ENCODE measurements at places on chromosomes 16 and 17.

DNA sequence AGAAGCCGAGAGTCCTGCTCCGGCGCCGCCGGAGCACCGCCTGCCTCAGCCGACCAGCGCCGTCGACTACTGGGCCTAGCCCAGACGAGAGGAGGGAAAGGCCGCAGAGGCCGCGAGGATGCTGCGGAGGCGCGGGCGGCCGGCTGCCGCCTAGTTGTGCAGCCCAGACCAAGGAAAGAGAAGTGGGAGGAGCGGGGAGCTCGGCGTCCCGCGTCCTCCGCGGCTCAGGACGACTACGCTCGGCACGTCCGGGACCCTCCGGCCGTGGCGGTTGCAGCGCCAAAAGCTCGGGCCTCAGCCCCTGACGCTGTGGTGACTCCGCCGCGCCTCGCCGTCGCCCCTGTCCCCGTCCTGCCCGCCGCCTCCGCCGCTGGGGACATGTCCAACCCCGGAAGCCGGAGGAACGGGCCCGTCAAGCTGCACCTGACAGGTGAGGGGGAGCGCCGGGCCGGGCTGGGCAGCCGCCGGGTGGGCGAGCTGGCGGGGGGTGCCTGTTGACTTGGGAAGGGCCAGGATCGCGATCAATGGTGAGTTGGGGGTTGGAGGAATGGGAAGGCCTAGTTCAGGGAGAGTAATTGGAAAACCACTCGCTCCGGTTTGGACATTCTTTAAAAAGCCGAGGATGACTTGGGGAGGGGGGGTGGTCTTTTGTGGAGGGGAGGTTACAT lies 37.7 kb downstream of the RNF135 start:
- peak; percentile 46 for DNase-seq

- no peak for DNase-seq
These were observed 67.4 kb upstream of the CHMP6 start for GRCh38 chr17:80924111-80924806.

DNA sequence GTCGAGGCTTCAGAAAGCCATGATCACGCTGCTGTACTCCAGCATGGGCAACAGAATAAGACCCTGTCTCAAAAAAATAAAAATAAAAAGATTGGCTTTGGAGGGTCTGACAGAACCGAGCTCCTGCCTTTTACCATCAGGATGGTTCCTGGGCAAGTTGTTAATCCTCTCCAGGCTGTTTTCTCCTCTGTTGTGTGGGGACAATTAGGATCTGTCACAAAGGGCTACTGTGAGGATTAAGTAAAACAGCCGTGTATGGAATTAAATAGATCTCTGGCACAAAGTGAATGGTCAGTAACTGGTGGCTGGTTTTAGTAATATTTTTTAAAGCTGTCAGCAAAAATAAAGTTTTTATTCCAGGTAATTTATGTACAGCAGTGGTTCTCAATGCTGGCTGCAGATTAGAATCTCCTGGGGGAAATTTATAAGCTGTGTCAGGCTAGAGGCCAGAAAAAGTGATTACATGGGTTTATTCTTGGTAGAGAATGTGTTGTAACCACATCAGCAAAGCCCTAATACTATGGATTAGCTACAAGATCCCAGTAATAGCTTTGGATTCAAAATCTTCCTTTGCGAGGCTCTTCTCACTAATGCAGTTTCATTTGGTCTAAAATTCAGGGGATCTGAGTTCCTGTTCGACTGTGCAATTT lies 47.2 kb downstream of the GPRC5B start:
- no peak for DNase-seq

GRCh38 chr16:81798311-81799137 lies 19.4 kb downstream of the PLCG2 start:
- no peak for DNase-seq

DNA sequence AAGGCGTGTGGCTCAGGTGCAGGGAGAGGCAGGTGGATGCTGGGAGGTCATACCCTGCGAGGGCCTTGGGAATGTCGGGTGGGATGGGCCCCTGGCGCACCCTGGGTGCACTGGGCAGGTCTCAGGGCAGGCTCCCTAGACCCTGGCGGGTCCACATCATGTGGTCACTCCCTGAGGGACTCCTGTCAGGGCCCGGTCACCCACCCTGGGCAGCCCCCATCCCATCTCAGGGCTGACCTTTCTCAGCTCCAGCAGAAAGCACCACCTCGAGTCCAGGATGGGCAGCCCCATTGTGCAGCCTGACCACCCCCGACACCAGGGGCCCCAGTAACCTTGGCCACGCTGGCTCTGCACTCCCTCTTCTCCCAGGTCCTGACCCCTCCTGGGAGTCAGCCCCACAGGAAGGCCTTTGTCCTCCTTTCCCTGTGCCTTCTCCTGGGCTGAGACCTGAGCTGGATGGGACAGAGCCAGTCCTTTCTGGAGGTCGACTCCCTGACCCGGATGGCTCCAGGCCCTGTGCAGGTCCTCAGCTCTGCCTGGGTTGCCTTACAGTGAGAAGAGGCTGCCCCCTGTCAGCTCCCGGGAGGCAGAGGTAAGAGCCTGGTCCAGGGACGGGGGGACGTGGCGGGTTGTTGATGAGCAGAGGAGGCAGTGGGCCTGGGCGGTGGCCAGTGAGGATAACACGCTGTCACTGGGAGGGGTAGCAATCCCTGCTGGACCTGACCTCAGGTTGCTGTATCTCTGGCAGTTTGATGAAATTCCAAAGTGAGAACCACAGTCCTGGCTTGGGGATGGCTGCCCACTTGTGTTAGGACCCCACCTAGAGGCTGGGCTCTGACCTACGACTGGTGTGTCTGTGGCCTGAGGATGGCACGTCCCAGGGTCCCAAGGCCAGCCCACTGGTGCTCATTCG lies 77.9 kb downstream of the GOSR1 start:
- DNase-seq, result peak; percentile 42

DNA sequence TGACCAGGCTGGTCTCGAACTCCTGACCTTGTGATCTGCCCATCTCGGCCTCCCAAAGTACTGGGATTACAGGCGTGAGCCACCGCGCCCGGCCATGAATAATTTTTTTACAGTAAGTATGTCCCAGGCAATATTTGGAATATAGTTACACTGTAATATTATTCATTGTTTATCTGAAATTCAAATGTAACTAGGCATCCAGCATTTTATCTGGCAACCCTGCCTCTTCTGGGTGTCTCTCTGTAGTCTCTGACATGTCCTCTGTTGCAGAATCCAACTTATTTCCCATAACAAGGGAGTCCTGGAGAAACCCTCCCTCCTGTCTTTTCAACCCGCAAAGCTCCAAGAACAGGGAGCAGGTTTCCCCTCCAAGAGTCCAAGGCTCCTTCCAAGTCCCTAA lies 36.9 kb upstream of the MYH10 start:
- no peak for DNase-seq

DNA sequence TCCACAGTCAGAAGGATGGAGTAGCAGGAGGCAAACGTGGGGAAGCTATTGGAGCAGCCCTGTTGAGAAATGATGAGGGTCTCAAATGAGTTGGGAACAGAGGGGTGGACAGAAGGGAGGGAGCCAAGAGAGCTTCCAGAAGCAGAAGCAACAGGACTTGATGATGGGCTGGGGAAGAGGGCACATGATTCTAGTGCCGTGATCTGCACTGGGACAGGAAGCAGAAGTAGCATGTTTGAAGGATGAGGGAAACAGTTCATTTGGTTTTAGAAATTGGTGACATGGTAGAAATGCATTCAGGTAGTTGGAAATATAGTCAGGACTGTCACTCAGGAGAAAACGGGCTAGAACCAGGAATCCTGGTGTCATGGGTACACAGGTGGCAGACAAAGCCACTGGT lies 19.4 kb downstream of the EMP2 start:
- DNase-seq, result no peak

DNA sequence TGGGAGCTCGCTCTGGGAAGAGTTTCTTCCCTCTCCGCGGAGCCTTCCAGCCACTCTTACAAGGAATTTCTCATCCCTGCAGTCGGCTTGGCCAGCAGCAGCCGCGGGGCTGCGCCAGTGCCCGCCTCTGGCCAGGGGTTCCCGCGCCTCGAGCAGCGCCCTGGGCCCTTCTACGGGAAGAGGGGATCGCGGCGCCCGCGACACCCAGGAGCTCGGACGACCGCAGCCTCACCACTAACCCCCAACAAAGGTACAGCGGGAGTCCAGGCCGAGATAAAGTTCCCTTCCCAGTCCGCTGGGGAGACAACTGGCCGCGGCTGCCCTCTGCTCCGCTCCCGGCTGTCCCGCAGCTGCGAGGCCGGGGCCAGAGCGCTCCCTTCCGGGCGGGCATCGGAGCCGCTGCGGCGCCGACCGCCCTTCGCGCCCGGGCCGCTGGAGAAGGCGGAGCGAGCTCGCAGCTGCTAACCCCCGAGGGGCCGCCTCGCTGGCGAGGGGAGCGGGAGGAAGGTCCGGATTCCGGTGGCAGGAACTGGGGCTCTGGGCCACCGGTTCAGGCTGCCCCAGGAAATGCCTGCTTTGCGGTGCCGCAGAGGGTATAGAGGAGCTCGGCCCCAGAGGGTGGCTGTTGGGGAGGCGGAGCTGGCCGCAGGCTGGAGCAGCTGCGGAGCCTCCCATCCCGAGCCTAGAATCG lies 3.6 kb upstream of the HS3ST3B1 start:
- no peak for DNase-seq

GRCh38 chr16:29876217-29876593 lies 13.2 kb upstream of the CDIPT start:
- DNase-seq, result no peak

- no peak for DNase-seq
These were observed 24.2 kb downstream of the OMG start for GRCh38 chr17:31272803-31273202.

DNA sequence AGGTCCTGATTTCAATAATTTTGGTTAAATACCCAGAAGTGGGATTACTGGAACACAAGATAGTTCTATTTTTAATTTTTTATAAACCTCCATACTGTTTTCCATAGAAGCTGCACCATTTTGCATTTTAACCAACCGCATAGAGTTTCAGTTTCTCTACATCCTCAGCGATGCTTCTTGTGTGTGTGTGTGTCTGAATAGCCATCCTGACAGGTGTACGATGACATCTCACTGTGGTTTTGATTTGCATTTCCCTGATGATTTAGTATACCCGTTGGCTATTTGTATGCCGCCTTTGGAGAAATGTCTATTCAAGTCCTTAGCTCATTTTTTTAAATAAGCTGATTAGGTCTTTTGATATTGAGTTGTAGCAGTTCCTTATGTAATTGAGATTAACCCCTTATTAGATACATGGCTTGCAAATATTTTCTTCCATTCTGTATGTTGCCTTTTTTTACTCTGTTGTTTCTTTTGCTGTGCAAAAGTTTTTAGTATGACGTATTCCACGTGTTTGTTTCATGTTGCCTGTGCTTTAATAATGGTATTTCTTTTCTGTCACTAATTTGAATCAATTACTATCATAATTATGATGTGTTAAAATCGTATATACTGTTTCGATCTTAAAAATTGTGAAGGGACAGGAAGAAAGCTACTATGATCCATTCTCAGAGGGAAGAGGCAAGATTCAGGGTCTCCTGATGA lies 227.2 kb upstream of the MON1B start:
- DNase-seq, result no peak

- DNase-seq, result peak; percentile 30
These were observed 126.1 kb downstream of the PITPNC1 start for GRCh38 chr17:67503184-67503583.

- DNase-seq, result no peak
These were observed 6.5 kb downstream of the PRSS27 start for GRCh38 chr16:2713523-2713922.

GRCh38 chr16:11183951-11184350 lies 72.1 kb downstream of the SOCS1 start:
- DNase-seq, result no peak

DNA sequence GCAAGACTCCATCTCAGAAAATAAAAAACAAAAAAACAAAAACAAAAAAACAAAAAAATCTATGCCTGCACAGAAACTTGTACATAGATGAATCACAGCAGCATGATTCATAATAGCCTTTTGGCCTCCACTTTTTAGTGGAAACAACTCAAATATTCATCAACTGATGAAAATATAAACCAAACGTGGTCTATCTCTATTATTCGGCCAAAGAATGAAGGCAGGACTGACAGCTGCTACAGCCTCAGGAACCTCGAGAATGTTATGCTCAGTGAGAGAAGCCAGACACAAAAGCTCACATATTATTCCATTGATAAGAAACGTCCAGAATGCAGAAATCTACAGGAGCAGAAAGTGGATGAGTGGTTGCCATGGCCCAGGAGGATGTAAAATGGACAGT lies 19.8 kb downstream of the PPL start:
- peak; percentile 40 for DNase-seq

DNA sequence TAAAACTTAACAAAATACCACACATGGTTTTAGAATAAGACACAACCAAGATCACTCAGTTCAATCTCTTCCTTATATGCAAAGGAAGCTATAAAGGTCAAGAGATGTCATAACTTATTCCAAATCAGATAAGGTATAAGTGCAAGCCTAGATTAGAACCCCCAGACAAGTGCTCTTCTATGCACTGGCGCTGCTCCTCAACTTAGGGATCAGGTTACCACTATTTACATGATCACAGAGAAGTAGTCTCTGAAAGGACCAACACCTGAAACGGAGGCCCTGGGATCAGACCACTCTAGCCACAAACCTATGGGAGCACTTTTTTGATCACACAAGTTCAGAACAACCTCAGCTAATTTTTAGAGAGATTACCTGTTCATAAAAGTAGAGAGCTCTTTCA lies 16.6 kb downstream of the COPS3 start:
- DNase-seq, result no peak

- no peak for DNase-seq
These were observed 15.0 kb downstream of the CNEP1R1 start for GRCh38 chr16:50040018-50040417.

DNA sequence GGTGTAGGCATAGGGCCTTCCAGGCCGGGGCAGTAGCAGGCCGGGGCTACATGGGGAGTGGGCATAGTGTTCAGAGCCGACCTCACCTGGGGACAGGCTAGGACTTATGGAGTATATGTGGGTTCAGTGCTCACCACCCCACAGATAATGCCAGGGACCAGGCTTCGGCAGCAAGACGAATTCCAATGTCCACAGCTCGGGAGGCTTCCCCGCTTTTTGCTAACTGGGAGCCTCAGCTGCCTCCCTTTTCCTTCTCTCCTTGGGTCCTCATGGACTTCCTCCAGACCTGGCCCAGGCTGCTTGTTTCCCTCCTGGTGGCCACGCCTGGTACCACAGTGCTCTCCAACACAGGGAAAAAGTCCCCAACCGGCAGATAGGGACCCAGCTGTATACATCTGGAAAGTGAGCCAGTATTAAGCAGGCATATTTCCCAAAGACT lies 20.1 kb upstream of the SLC46A1 start:
- no peak for DNase-seq

- no peak for DNase-seq
These were observed 129.3 kb downstream of the PARN start for GRCh38 chr16:14500791-14501190.
